Suppressor macrophage (primary cell): ENCODE measurements at places on chromosomes 6 and 20.

DNA sequence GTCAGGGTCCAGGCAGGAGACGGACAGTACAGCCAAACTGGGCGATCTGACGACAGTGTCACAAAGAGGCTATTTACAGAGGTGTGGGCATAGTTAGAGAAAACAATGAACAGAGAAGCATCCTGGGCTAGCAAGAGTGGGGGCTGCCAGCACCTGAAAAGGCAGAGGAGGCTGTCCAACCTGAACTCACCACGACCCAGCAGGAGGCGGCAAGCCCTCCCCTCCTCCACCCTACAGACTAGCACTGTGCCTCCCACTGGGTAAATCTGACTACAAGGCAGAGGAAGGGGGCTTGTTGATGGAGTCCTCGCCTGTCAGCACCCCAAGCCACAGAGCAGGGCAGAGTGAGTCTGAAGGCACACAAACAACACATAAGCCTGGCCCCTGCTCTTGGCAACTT, 52.8 kb upstream of the CDYL start:
- no peak for DNase-seq

DNA sequence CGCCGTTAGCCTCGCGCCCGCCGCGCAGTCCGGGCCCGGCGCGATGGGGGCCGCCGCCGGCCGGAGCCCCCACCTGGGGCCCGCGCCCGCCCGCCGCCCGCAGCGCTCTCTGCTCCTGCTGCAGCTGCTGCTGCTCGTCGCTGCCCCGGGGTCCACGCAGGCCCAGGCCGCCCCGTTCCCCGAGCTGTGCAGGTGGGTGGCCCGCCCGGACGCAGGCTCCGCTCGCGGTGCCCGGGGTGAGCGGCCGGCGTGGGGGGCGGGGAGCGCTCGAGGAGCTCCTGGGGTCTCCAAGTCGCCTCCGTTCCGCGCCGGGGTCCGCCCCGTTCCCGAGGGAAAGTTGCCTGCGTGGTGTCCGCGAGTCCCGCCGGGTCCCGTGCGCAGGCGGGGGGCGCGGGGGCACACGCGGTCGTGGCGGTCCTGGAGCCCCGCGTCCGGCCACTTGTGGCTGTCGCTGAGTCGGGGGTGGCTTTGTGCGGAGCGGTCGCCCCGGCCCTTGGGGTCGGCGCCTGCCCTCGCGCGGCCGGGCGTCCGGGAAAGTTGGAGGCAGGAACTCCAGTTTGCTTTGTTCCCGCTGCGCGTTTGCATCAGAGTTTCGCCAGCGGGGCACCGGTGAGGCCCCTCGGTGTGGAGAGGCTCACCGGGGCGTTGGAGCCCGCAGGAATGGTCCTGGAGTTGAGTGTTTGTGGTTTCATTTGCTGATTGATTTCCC, 476 bp downstream of the IGF2R start:
- DNase-seq: peak; percentile 56

- DNase-seq: no peak
Observed at GRCh38 chr6:144104488-144104887, 9.1 kb upstream of the SF3B5 start.

GRCh38 chr6:35317483-35318195, 20.0 kb downstream of the DEF6 start:
- no peak for DNase-seq

DNA sequence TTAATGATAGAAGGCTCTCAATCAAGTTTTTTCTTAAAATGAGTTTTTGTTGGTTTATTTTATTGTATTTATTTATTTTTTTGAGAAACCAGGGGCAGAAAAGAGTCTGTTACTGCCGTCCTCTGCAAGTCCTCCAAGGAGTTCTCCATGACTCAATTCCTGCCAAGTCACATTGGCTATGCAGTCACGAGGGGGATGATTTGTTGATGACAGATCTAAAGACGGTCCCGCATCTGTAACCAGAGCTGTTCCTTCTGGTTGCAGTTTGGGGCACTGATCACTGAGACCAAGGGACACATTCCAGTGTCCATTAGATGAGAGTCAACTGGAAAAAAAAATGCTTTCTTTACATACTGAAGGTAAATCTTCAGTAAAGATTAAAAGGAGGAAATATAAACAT, 13.9 kb upstream of the TSHZ2 start:
- no peak for DNase-seq
